ENCODE measurements at places on chromosomes 13 and 19.

GRCh38 chr13:110311443-110312338, 4.6 kb downstream of the COL4A2 start:
- no peak for DNase-seq

DNA sequence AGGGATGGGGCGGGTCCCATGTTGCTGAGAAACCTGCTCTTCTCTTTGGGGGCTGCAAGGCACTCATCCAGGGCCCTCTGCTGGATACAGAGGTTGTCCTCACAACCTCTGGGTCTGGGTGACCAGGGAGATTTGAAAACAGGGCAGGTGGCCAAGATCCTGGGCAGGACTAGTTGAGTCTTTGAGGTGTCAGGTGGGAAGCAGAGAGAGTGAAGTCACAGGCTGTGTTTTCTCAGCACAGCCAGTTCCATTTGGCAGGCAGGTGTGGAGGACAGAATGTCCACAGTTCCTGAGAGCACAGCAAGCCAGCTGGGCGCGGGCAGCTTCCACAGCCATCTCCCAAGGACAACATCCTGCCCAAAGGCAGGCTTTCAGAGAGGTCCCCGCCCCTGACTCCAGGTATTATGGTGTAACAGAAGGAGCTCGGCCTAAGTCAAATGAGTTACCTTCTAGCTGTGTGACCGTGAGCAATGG, 118.8 kb downstream of the NUFIP1 start:
- DNase-seq: no peak

GRCh38 chr19:35609851-35610353, 2.6 kb upstream of the HAUS5 start:
- DNase-seq: no peak

DNA sequence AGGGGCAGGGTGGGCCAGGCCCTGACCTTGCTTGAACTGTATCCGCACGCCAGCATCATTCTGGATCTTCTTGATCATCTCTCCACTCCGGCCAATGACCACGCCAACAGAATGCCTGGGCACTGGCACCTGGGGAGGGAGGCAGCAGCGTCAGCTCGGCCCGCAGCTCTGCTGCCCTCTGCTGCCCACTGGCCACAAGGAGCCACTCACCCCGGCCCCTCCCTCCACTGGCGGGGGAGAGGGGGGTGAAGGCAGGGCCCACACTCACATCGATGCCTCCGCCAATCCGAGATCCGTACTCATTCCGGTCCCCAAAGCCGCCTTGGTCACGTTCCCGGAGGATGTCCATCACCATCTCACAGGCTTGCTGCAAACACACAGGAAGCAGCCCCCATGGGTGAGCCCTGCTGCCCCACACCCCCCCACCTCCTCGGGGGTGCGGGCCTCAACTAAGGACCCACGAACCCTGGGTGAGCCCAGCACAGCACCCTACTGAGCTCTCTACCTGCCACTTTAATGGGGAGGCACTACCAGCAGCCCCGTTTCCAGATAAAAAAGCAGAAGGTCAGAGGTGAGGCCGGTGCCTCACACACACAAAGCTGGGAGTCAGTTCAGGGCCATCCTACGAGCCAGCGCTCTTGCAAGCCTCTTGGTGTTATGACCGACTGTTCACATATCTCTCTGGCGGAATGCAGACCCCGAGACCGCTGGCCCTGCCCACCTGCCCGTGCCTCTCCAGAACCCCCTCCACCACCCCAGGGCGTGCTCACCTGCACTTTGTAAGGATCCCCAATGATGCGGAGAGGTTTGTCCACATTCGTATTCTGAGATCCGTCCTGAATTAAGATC, 6.7 kb downstream of the KHSRP start:
- DNase-seq: peak; percentile 23

- DNase-seq: no peak
These were observed 3.1 kb downstream of the SCN1B start for GRCh38 chr19:35033067-35034004.

Measured in HCEC 1CT (cell line).